Stimulated activated CD4-positive, alpha-beta T cell treated with anti-CD3 and anti-CD28 coated beads, Interleukin-1b, Interleukin-23, amount 100 ng/mL, for 1 hour (primary cell): ENCODE measurements at places on chromosomes 12 and 14.

- no peak for DNase-seq
Observed at GRCh38 chr12:19688532-19688931, 249.2 kb downstream of the AEBP2 start.

DNA sequence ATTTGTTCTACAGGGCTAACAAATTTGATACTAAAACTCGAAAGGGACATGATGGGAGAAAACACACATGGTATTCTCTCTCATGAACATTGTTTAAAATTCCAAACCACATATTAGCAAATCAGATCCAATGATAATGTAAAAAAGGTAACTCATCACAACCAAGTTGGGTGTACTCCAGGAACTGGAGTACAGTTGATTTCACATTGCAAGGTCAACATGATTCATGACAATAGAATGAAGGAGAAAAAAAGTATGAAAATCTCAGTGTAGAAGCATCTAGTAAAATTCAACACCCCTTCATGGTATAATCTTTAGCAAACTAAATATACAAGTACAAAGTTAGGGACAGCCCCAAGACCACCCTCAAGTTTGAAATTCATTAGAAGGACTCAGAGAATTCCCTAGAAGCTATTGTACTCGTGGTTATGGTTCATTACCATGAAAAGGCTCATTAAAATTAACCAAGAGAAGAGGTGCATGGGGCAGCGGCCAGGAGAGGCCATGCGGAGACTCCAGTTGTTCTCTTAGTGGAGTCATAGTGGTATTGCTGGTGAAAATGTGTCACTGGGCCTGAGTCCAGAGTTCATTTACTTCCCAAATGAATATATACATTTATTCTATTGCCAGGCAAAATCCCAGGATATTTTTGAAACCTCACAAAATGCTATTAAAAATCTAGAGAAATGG lies 3.1 kb upstream of the CDCA4 start:
- DNase-seq: no peak

DNA sequence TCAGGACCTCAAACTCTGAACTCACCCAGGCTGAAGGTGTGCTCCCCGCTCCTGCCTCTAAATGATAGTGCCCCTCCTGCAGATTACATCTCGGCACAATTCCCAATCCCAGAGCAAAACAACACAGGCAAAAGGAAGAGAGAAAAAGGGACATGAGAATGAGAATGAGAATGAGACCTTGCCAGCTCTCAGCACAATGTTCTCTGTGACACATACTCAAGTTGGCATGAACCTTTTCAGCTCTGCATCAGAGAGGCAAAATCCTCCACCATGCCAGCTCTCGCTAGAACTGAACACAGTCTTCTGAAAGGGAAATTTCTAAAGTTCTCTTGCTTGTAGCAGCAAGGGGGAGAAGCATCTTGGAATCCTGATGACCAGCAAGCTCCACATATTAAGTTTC lies 84.6 kb downstream of the KSR2 start:
- DNase-seq: no peak

- DNase-seq: no peak
Observed at GRCh38 chr14:22520796-22521195, 68.2 kb downstream of the DAD1 start.

GRCh38 chr12:15819644-15820437 lies 30.7 kb upstream of the EPS8 start:
- DNase-seq: no peak

GRCh38 chr14:53851394-53852090 lies 105.1 kb downstream of the BMP4 start:
- DNase-seq: no peak

GRCh38 chr12:32897687-32898573 lies 1.4 kb upstream of the PKP2 start:
- DNase-seq: no peak

GRCh38 chr12:117076410-117077372 lies 22.5 kb downstream of the TESC start:
- DNase-seq: no peak

DNA sequence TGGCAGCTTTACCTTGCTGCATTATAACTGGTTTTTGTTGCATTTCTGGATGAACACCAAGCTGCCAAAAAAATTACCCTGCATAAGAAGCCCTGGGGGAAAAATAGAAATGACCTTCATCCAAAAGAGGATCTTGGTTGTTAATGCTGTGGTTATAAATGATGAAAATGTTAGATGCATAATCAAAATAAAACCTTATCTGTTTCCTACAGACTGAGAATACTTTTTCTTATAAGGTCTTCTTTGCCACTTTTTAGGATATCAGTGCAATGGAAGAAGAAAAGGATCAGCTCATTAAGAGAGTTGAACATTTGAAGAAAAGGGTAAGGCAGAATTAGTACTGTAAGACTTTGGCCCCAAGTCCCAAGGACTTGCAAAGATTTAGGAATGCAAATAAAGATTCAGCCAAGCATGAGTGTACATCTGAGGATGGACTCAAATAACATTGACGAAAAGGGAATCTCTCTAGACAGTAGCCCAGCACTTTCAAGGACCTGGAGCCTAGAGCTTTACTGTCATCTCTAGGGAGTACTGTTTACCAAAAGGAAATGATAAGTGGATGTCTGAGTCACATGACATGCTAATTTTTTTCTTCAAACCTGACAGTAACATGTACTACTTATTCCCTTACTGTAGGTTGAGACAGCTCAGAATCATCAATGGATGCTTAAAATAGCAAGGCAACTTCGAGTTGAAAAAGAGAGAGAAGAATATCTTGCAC lies 10.7 kb downstream of the IFT81 start:
- DNase-seq: no peak

DNA sequence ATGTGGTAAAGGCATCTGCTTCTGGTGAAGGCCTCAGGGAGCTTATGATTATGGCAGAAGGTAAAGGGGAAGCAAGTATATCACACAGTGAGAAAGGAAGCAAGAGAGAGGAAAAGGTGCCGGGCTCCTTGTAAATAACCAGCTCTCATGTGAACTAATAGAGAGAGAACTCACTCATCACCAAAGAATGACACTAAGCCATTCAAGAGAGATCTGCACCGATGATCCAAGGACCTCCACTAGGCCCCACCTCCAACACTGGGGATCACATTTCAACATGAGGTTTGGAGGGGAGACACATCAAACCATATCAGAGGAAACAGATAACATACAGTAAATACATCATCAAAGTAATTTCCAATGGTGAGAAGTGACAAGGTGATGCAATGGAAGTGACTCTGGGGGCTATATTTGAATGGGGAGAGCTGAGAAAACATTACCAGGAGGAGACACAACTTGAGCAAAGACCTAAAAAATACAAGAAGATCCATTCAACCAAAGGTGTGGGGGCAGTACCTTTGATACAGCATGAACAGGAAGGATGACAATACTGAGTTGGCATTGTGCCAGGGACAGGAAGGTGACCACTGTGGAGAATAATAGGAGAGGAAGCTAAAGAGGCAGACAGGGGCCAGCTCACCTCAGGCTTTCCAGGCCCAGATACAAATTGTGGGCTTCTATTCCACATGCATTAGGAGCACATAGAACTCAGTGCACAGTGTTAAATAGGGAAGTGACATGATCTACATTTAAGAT lies 134.4 kb upstream of the GRIP1 start:
- DNase-seq: no peak

DNA sequence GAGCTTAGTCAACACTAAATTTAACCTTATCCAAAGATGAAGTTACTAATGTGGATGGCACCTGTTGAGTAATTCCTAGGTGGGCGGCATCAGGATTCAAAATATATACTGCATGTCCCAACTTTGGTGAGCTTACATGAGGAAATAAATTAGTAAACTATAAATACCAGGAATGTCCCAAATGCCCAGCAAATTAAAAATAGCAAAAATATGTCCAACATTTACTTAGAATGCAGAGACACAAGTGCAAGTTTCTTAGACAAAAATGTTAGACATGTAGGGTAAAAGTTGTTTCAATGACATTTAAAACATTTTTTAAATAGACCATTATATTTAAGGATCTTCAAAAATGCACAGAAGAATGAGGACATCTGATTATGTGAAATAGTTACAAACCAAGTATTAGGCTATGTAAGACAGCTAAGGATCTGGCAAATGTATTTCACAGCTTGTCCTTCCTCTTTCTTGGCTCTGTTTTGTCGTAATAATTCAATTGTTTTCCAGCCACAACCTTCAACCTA lies 115.9 kb downstream of the NAV3 start:
- DNase-seq: no peak

GRCh38 chr12:67630373-67631088 lies 18.0 kb upstream of the DYRK2 start:
- DNase-seq: no peak

DNA sequence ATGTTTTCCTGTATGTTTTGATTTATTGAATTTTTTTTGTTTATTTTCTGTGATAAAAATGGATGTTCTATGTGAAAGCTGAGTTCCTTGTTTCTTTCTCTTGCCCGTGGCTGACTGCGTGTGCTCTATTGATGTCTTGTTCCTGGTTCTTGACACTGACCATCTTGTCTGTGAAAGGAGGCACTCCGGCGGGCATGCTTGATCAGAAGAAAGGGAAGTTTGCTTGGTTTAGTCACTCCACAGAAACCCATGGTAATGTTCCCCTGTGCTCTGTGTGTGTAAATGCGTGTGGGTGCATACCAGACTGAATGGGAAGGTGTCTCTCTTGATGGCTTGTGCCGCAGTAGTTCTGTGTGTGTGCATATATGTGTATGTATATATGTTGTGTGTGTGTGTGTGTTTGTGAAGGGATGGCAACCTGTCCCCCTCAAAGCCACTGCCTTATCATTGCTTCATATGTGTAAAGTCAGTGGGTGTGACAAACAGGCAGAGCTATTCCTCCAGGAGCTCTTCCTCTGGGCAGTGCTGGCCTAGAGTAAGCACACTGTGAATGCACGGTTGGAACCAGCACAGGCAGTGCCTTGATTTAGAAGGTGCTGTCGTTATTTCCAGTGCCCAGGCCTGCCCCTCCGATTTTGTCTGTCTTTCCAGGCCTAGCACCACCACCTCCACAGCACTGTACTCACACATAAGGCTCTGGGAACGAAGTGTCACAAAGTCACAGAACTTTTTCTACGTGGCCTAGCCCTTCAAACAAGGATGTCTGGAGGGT lies 247.3 kb upstream of the FKBP4 start:
- no peak for DNase-seq

GRCh38 chr14:105399466-105399775 lies 1.1 kb downstream of the TEX22 start:
- DNase-seq: no peak

GRCh38 chr14:55715889-55716288 lies 135.9 kb downstream of the KTN1 start:
- DNase-seq: no peak

- DNase-seq: no peak
Observed at GRCh38 chr14:57153286-57153685, 115.4 kb downstream of the EXOC5 start.

- DNase-seq: no peak
Observed at GRCh38 chr12:119288576-119288975, 46.0 kb upstream of the CCDC60 start.
